ENCODE measurements at places on chromosomes 4 and X. TPM values are rescaled to one million over a fixed set of nuclear protein-coding genes. Genes with fewer than 3 reads are reported as not detected.

Gene LEF1
- polyA plus RNA-seq: 63.5 TPM

Gene ACTRT1
- 2.1 TPM for polyA plus RNA-seq

Gene CT47C1
- polyA plus RNA-seq: 3.8 TPM

Gene DRD5
- 0.34 TPM for polyA plus RNA-seq

Gene SLC38A5
- polyA plus RNA-seq: 3.5 TPM

Gene CEP135
- 5.2 TPM for polyA plus RNA-seq

Gene PNMA5
- polyA plus RNA-seq: 15.8 TPM

Gene PRRG1
- 3.3 TPM for polyA plus RNA-seq

Gene MFSD8
- 13.6 TPM for polyA plus RNA-seq

GRCh38 chr4:61933527-61933926 is 733.4 kb downstream of the ADGRL3 start:
- DNase-seq: no peak

GRCh38 chr4:7156328-7156727 is 36.0 kb upstream of the SORCS2 start:
- DNase-seq: no peak

- DNase-seq: no peak
These were observed 27.7 kb downstream of the DCUN1D4 start for GRCh38 chr4:51870441-51871188.

- DNase-seq: no peak
These were observed 135.6 kb downstream of the TSPAN5 start for GRCh38 chr4:98522636-98523395.

DNA sequence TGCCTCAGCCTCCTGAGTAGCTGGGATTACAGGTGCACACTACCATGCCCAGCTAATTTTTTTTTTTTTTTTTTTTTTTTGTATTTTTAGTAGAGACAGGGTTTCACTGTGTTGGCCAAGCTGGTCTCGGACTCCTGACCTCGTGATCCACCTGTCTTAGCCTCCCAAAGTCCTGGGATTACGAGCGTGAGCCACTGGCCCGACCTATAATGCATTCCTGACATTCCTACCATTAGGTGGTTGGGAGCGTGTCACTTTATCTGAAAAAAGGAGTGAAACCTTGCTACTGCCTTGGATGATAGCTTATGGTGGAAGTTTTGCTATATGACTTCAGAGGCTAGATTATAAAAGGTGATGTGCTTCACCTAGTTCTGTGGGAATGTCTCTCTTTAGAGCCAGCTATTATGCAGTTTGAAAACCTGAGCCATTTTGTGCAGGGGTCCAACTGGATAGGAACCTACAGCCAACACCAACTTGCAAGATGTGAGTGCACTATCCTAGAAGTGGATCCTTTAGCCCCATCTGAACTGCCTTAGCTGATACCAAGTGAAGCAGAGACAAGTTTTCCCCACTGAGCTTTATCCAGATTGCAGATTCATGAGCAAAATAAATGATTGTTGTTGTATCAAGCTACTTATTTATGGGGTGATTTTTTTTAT is 29.8 kb upstream of the EMCN start:
- no peak for DNase-seq

- no peak for DNase-seq
These were observed 27.0 kb upstream of the KLHL13 start for GRCh38 chrX:118143578-118143977.

DNA sequence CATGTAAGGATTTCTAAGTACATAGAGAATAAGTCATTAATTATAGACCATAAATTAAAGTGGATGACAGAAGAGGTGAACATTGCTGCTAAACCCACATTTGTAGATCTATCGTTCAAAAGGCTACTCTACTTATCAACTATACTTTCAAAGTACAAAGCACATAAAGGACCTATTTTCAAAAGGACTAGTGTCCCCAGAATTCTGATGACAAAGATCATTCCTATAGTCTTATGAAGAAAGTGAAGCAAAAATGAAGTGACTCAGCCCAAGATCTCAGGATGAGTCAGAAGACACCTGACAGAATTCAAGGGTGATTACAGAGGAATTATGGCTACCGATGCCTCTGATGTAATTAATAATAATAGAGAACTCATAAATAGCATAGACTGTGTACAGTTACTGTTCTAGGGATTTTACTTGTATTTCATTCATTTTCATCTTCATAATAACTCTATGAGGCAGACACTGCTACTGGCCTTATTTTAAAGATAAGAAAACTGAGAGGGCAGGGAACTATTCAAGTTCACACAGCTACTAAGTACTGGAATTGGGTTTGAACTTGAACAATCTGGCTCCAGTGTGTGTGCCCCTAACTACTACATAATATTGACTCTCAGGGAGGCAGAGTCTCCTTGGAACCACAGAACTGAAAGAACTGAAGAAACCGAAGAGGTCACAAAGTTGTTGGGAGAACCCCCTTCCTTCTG is 17.1 kb downstream of the USP46 start:
- DNase-seq: no peak

All from testis (tissue), 5 donors.